Nephron progenitor cell (in vitro differentiated cells): ENCODE measurements at places on chromosomes 7 and 10.

DNA sequence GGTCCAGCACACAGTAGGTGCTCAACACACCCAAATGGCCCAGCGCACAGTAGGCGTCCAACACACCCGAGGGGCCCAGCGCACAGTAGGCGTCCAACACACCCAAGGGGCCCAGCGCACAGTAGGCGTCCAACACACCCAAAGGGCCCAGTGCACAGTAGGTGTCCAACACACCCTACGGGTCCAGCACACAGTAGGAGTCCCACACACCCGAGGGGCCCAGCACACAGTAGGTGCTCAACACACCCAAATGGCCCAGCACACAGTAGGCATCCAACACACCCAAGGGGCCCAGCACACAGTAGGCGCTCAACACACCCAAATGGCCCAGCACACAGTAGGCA lies 80.8 kb downstream of the FOXL3 start:
- no peak for DNase-seq

GRCh38 chr7:140475747-140476333 lies 3.5 kb downstream of the MKRN1 start:
- peak; percentile 12 for DNase-seq

GRCh38 chr10:15169555-15170401 lies 1.3 kb upstream of the NMT2 start:
- DNase-seq = no peak

GRCh38 chr10:103479135-103479534 lies at the start of gene CALHM3:
CALHM3 (minus strand) TSS chr10:103479240; CDS start chr10:103479032, 208 bp downstream.
- no peak for DNase-seq

GRCh38 chr7:17094963-17095574 lies 203.4 kb upstream of the AHR start:
- DNase-seq = no peak

- no peak for DNase-seq
Observed at GRCh38 chr10:71756311-71757191, 16.8 kb downstream of the VSIR start.

- no peak for DNase-seq
Observed at GRCh38 chr7:81777697-81778096, 7.8 kb upstream of the HGF start.
